ENCODE measurements at places on chromosomes 4 and X.

GRCh38 chrX:40131654-40132337, 34.0 kb upstream of the BCOR start:
- no peak for DNase-seq

DNA sequence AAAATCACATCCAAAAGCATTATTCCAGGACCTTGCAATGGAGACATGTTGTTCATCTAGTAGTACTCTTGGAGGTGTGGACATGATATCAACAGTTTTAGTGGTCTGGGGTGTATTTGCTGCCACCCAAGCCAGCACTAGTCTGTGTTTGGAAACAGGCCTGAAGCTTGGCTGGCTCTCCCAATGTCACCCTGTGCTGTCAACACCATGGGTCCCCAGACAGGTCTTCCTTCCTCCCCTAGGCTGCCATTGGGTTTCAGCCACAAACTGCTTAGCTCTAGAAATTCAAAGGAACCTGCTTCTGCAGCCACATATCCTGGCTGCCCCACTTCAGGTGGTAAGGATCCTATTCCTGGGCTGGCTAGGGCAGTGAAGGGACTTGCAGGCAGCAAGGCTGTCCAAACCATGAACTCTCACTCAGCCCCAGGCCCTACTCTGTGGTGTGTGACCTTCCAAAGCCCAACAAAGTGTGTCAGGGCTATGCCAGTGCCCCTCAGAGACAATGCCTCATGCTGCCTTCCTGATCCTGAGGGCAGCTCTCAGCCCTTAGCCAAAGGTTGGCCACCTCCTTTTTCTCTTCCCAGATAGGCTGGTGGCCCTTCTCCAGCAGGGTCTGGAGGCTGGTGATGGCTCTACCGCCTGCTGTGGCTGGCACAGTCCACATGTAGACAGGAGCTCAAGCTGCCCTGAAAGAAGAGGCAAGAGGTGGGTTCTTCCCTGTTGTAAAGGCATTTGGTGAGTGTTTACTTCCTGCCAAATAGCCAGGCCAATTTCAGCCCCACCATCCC, 18.3 kb downstream of the AMER1 start:
- no peak for DNase-seq

- DNase-seq, result no peak
Observed at GRCh38 chr4:3363411-3364141, 70.8 kb downstream of the RGS12 start.

DNA sequence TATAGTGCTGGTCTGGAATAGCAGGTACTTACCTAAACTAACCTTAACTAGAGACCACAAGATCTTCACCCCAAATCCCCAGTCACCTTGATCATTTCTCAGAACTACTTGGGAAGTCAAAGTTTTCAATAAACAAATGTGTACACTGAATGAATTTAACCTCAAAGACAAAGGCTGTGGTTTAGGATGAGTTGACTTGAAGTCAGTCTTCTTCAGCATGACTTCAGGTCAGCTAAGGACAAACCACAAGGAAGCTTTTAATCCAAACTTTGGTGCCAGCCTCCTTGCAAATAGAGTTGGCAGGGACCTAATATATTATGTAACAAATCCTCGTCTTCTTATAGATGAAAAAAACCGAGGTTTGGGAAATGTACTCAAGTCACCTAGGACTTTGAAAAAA, 21.2 kb upstream of the VCX2 start:
- no peak for DNase-seq

DNA sequence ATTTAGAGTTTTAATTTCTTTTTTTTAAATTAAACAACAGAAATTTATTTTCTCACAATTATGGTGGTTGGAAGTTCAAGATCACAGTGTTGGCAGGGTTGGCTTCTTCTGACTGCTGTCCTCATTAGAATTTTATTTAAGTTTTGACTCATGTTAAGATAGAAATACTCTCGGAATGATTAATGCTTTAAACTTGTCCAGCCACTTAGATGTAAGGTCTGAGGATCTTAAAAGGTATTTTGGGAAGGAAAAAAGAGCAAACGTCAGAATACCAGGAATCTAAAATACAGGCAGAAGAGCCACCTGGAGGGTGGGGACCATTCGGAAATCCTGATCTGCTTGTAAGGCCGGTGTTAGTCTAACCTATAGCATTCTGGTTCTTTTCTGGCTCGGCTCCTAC, 423.0 kb upstream of the MAGEB2 start:
- no peak for DNase-seq

- no peak for DNase-seq
Observed at GRCh38 chr4:92677805-92678204, 374.0 kb downstream of the GRID2 start.

- no peak for DNase-seq
Observed at GRCh38 chr4:95742179-95742578, 97.7 kb upstream of the PDHA2 start.

GRCh38 chr4:73438582-73439215, 2.7 kb downstream of the AFP start:
- no peak for DNase-seq

GRCh38 chr4:185142912-185143600, at the start of gene SLC25A4:
TSS of gene SLC25A4 (plus strand) at chr4:185143266. CDS start at chr4:185143373, 107 bp downstream.
- DNase-seq, result peak; percentile 77

DNA sequence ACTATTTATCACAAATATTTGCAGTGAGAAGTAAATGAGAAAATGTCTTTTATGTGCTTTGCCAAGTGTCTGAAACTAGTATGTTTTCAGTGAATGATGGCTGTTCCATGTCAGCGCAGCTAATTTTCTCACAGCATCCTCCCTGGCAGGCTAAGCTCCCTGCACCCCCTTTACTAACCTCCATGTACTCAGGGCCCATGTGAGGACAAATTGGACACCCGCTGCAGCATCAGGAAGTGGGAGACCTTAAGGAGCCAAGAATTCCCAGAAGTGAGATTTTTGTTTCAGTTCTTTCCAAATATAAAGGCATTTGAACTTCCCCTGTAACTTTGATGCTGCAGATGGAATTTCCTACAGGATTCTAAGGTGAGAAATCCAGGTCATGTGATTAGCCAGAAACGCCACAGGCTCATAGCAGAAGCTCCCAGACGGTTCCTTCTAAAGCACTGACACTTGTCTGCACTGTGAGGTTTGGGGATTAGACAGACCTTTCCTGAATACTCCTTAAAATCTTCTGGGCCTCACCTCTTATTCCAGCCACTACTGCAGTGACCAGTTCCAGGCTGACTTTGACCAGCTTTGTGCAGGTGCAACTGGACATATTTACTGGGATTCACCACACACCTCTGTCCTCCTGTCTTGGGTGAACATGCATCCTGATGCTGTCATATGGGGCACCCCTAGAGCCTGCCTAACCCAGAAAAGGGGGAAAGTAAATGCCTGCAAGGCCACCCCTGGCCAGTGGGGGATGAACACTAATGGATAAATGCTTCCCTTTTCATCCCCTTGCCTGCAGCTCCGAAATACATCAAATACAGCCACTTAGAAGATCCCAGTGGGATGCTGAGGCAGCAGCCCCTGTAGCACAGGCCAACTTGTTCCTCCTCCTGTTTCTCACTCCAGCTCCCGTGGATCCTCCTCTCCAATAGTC, 45.9 kb downstream of the LGI2 start:
- no peak for DNase-seq

GRCh38 chr4:181756451-181757095, 486.6 kb upstream of the TENM3 start:
- no peak for DNase-seq

GRCh38 chr4:186946682-186947294, 223.1 kb upstream of the FAT1 start:
- no peak for DNase-seq

GRCh38 chr4:113153529-113154101, 104.2 kb downstream of the ANK2 start:
- DNase-seq, result no peak

DNA sequence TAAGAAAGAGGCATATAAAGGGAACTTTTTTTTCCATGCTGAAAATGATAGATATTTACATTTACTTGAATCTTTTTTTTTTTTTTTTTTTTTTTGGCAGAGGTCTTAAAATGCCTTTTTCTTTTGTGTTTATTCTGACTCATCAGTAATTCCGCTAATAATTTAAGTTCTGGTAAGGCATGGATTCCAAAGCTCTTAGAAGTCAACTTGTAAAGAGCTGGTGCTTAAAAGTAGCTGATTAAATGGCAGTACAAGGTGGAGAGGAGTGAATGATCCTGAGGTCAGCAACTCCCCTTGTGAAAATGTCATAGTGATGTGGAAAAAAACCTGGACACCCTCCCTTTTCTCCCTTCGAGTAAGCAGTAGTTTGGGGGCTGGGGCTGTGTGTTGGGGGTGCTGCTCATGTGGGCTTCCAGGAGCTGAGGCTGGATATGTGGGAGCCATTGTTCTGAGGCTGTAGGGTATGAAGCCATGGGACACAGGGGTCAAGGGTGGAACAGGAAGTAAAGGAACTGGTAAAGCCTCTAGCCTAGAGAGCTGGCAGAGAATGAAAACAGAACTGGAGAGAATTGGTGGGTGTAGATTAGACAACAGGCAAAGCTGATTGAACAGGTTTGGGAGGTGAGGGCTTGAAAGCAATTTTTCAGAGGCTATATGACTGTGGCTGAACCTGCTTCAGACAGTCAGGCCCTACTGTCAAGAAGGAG, 41.0 kb upstream of the PITX2 start:
- no peak for DNase-seq

Measured in stimulated activated naive CD4-positive, alpha-beta T cell (primary cell).